ENCODE measurements at places on chromosomes 3 and 15.
A peak's percentile ranks its signal among the peaks of the same experiment; 100 is the strongest.

GRCh38 chr3:62255758-62256157 lies 117.6 kb downstream of the FEZF2 start:
- no peak for DNase-seq

GRCh38 chr3:44125882-44126281 lies 115.8 kb upstream of the TOPAZ1 start:
- peak; percentile 65 for DNase-seq

GRCh38 chr15:57012556-57012955 lies 94.1 kb downstream of the TCF12 start:
- DNase-seq: no peak

- no peak for DNase-seq
These were observed 199.8 kb downstream of the UBE2E2 start for GRCh38 chr3:23402728-23403492.

- no peak for DNase-seq
These were observed 236.3 kb downstream of the MEX3B start for GRCh38 chr15:81809543-81809942.

DNA sequence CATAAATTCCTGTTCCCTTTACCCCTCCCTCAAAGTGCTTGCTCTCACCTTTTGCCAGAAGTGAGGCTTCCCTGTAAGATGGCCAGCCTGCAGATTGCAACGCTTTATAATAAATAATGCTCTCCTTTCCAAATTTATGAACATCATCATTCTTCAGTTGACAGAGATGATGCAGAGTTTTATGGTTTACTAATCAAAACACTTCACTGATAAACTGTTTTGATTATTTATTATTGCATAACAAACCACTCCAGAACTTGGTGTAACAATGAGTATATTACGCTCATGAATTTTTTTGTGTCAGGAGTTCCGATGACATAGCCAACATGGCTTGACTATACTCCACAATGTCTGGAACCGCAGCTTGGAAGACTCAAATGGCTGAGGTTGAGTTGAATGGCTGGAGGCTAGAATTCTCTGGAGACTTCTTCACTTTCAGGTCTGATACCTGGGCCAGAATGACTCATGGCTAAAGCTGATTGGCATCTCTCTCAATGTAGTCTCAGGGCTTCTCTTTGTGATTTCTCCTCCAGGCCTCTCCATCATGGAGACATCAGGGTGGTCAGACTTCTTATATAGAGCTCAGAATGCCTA lies 27.3 kb upstream of the TGFBR2 start:
- DNase-seq: no peak

DNA sequence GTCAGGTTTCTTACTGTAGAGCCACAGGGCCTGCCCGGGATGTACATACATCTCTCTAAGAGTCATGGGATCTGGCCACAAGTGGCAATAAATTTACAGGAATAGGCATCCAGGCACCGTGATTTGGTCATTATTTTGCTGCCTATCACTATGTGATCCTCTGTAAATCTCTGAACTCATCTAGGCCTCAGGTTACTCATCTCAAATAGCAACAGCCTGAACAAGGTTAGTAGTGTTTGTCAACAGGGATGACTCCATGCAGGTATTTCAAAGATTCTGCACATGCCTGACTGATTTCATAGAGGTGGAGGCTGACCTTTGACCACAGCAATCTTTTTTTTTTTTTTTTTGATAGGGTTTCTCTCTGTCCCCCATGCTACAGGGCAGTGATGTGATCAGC lies 88.8 kb upstream of the TBL1XR1 start:
- no peak for DNase-seq

DNA sequence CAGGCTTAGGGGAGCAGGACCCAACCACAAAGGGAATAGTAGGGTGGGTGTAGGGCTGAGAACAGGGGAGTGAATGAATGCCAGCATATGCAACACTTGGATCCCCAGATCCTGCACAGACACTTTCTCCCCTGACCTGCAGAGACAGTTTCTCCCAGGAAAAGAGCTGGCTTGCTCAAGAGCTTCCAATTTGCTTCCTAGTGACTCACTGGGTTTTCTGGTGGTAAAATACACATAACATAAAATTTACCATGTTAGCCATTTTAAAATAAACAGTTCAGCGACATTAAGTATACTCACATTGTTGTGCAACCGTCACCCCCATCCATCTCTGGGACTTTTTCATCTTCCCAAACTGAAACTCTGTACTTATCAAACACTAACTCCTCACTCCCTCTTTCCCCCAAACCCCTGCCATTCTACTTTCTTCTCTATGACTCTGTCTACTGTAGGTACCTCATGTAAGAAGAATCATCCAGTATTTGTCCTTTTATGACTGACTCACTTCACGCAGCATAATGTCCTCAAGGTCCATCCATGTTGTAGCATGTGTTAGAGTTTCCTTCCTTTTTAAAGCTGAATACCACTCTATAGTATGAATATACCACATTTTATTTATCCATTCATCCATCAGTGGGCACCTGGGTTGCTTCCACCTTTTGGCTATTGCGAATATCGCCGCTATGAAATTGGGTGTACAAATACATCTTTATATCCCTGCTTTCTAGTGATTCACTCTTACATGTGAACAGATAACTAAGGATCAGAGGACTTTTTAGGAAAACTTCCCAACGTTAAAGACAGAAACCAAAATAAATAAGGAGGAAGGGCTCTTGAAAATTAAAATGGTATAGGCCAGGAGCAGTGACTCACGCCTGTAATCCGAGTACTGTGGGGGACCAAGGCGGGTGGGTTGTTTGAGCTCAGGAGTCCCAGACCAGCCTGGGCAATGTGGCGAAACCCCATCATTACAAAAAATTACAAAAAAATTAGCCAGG lies 95.6 kb upstream of the TJP1 start:
- no peak for DNase-seq

GRCh38 chr15:31025996-31026395 lies 34.6 kb upstream of the MTMR10 start:
- DNase-seq: no peak

- no peak for DNase-seq
These were observed 45.3 kb downstream of the ATP13A5 start for GRCh38 chr3:193333229-193333628.

DNA sequence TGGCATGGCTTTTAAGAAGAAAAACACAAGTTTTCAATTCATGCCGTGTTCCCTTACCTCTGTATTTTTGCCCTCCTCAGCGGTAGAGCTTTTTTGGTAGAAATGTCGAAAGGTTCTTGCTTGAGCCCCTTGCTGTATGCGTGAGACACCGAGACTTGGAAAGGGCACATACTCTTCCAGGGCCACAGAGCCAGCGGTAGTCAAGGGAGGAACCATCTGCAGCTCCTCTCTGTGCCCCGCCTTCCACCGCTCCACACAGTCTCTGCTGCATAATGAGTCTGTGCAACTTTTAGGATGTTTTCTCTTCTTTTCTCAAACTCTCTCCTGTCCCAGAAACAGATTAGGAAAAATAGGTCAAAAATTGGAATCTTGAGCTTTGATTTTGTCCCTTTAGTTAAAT lies 77.5 kb downstream of the LPP start:
- no peak for DNase-seq

- DNase-seq: no peak
These were observed 256.6 kb upstream of the TPRG1 start for GRCh38 chr3:188915127-188915526.

GRCh38 chr3:195093731-195094130 lies 177.2 kb downstream of the XXYLT1 start:
- DNase-seq: no peak

DNA sequence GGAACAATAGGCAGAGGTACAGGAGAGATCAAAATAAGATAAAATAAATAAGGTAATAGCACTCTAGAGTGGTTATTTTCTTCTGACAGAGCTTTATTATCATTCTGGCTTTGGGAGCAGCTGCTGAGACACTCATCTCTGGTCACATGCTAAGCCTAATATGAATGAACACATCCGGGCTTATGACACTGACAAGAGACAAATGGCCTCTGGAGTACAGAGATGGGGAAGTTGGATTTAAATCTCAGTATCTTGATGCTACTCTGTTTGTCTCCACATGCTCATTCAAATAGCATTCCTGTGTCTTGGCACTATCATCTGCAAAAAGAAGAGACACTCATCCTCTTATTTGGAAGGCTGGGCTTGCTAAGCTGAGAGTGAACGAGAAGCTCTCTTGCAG lies 55.6 kb downstream of the TMEM45A start:
- no peak for DNase-seq

DNA sequence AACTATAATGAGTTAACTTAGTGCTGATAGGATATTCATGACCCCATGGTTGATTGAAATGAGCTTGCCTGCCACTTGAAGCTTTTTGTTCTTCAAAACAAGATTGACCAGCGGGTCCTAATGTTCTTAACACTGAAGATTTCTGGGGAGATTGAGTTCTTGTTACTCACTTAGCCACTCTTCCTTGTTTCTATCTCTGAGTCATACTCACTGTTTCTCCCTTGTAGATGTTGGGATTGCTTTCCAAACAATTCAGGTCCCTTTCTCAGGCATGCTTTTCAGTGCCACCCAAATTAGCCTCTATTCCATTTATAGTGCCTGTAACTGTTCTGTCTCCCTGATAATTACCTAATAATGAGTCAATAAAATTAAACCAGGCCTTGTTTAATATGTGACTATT lies 517.0 kb downstream of the SQOR start:
- DNase-seq: no peak

- DNase-seq: peak; percentile 59
These were observed 599.0 kb downstream of the MAGI1 start for GRCh38 chr3:65439641-65440284.

GRCh38 chr3:159607856-159608255 lies 380.8 kb upstream of the IL12A start:
- no peak for DNase-seq

DNA sequence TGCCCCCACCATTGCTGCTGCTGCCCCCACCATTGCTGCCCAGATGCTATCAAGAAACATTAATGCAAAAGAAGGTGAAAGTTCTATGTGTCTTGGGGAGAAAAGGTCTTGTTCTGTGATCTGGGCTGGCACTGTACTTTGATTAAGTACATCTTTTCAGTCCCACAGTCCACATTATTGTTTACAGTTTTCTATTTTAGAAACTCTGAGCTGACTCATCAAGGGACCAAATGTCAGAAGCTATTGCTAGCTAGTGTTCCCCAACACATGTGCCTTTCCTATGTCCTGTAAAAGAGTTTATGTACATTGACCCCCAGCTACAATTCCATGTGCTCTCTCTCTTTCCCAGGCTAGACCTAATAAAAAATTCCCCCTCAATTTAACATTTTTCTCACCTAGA lies 264.7 kb upstream of the NECTIN3 start:
- DNase-seq: no peak

DNA sequence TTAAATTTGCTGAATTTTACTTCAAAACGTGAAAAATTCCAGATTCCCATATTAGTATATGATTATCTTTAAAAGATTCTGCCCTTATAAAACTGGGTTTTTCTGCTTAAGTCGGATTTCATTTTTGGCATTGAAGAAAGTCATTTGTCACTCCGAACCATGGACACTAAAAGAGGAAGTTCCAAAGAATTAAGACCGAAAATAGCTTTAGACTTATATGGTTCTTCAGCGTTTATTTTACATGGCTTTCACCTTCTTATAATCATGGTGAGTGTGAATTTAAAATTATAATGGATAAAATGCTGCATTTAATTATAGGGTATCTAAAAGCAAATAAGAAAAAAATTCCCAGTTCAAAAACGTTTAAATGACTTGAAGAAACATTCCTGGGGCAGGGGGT lies 1.0 kb downstream of the C3orf38 start:
- no peak for DNase-seq

GRCh38 chr3:61172203-61172602 lies 79.0 kb downstream of the FHIT start:
- DNase-seq: no peak

DNA sequence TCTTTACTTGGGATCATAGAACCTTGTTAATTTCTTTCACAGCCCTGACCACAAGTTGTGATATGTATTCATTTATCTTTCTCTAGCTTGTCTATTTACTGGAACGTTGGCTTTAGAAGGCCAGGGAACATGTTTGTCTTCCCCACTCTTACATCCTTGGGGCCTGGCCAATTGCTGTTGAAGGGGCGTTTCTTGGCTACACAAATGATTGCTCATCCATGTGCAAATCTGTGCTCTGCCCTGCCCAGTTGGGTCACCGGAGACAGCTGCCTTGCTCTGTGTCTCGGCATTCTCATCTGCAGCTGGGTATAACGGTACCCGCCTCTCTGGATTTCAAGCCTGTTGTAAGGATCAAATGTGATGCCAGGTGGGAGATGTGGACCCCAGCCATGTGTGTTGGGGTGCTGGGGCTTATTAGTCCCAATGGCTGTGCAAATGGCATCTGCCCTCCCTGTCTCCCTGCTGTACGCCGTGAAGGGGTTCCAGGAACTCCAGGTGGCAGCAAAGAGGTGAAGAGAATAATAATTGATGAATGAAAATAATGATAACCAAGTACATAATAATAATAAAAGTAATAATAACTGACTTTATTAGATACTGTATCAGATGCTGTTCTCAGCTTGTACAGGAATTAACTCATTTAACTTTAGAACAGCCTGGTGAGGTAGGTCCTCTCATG lies 24.0 kb upstream of the TLE3 start:
- peak; percentile 85 for DNase-seq

- no peak for DNase-seq
These were observed 31.0 kb downstream of the SLCO2A1 start for GRCh38 chr3:133998691-133999241.

DNA sequence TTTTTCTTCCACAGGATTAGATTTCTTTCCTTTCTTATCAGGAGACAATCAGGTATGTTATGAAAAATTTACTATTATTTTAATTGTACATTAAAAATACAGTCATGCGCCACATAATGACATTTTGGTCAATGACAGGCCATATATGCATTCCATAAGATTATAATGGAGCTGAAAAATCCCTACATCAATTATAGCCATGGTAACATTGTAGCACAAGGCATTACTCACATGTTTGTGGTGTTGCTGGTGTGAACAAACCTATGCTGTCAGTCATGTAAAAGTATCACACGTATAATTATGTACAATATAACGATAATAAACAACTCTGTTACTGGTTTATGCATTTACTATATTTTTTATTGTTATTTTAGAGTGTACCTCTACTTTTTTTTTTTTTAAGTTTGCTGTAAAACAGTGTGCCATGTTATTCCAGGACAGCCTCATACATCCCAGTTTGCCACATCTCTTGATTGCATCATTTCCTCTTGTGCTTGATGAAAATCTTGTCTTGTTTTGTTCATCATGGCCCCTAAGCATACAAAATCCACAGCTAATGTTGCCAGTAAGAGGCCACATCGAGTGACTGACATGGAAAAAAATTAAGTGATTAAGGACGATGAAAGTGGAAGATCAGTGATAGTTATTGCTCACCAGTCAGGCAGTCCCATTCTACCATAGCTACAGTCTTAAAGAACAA lies 21.4 kb downstream of the CALML4 start:
- no peak for DNase-seq

- DNase-seq: no peak
These were observed 78.8 kb downstream of the EOMES start for GRCh38 chr3:27643355-27643754.

DNA sequence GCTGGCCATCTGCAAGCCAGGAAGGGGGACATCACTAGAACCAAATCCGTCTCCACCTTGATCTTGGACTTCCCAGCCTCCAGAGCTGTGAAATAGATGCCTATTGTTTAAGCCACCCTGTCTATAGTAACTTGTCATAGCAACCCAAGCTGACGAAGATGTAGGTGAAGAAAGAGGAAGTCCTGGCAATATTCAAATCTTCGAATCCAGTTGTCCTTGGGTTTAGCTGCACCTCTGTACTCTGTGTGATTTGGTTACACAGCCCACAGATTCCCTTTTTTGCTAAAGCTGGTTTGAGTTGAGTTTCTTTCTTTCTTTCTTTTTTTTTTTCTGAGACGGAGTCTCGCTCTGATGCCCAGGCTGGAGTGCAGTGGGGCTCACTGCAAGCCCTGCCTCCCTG lies 68.0 kb upstream of the XCR1 start:
- DNase-seq: no peak

- no peak for DNase-seq
These were observed 174.5 kb downstream of the NR2F2 start for GRCh38 chr15:96505014-96505413.
